ENCODE measurements at places on chromosomes 2 and 18.

DNA sequence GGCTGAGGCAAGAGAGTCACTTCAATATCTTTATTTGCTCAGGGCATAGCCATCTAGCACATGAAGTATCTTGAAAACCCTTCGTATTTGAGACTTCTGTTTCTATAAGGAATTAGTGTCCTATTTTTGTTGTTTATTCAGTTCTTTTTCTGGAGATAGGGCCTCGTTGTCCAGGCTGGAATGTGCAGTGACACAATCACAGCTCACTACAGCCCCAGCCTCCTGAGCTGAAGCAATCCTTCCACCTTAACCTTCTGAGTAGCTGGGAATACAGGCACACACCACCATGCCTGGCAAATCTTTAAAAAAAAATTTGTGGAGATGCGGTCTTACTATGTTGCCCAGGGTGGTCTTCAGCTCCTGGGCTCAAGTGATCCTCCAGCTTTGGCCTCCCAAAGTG, 50.6 kb downstream of the PSMD14 start:
- DNase-seq, result no peak

DNA sequence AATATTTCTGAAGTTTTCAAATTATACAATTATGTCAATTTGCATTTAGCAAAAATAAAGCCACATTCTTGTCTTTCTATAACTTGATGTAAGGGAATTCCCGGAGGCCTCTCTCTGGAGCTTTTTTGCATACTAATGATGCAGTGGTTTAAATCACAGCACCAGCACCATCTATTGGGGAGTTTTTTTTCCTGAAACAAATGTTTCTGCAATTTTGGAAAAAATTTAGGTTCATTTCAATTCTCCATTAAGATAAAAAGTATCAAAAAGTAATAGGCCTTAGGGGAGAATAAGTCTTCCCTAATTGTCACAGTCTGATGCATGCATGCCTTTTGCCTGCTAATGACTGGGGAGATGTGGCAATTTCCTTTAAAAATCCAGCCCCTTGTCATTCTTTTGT, 13.5 kb downstream of the CBLN2 start:
- peak; percentile 33 for DNase-seq

DNA sequence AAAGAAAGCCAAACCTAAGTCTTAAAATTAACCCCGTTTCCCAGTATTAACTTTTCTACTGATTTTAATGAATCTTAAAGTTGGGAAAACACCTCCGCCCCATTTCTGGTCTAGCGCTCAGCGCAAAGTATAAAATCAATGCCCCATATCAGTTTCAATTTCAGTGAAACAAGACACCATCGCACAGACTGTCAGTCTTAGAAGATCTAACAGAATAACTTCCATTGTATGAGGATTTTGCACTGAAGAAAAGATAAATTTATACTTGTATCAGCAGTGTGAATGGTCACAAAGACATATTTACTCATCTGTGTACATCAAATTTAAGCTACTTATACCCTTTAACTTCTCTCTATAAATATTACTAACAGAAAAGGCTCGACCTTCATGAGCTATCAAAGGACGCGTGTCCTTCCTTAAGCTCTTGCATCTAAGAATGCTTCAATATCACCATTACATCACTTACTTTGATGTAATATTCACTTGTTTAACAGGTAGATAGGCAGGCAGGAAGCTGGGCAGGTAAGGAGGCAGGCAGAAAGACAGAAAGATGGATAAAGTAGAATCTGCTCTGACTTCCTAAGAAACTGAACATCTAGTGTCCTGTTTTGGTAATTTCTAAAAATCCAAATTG, 183.0 kb downstream of the TCF4 start:
- peak; percentile 49 for DNase-seq

DNA sequence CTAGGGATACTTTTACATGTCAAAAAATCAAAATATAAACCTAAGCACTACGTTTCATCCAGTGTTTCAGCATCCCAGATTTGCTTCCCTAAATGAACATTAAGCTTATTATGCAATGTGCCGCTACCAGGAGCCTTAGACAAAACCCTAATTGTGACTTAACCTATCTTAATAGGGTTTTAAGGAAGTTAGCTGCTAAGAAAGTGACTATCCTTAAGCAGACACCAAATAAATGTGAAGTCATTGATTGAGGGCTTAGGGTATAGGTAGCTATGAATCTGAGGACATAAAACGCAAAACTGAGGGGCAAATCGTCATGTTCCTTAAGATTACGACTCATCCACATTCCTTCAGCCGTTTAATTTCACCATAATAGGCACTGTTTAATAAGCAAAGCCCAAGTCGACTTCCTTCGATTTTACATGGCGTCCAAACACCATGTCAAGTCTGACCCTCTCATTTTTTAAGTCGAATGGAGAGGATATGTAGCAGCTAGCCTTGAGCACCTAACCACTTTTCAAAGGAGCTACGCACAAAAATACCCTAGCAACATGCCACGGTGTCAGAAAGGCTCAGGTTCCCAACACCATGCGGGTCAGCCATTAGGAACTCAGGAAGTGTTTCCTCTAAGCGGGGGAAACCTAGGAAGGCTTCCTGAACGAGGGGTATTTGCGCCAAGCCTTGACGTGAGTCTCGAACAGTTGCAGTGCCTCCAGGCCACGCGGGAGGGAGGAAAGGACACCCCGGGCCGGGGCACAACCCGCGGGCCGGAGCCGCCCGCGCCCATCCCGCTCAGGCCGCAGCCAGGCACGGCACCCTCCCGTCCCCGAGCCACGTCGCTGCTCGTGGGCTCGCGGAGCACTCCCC, 1.0 kb downstream of the HDLBP start:
- peak; percentile 78 for DNase-seq

DNA sequence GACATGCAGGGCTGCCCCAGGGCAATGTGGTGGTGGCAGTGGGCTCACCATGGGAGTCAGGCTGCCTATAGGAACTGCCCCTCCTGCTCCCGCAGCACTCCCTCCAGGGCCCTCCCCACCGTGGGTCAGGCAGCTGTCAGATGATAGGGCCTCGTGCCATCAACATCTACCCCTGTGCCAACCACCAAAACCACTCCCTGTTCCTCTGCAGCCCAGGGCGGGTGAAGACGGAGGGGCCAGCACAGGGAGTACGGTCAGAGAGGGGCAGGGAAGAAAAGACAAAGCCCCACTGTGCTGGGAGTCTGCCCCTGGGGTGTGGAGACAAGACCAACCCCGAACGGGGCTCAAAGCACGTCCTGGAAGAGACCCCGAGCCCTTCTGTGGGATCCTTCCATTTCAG, 97.4 kb downstream of the TNS1 start:
- no peak for DNase-seq

GRCh38 chr2:15636972-15637785, 45.5 kb downstream of the DDX1 start:
- DNase-seq, result peak; percentile 42

- DNase-seq, result no peak
Observed at GRCh38 chr2:66827851-66828250, 392.9 kb downstream of the MEIS1 start.

GRCh38 chr2:172950565-172950964, 125.1 kb upstream of the MAP3K20 start:
- DNase-seq, result no peak

- peak; percentile 52 for DNase-seq
Observed at GRCh38 chr18:41396861-41397260, 558.2 kb upstream of the PIK3C3 start.

- DNase-seq, result no peak
Observed at GRCh38 chr18:63142594-63143225, 176.9 kb downstream of the BCL2 start.

DNA sequence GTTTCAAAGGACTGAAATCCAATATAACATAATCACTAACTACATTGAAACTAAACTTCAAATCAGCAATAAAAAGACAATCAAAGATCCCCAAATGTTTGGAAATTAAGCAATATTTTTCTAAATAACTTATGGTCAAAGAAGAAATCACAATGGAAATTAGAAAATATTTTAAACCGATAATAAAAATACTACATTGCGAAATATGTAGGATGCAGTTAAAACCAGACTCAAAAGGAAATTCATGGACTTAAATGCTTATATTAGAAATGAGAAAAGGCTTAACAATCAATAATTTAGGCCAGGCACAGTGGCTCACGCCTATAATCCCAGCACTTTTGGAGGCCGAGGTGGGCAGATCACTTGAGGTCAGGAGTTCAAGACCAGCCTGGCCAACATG, 79.0 kb upstream of the HAAO start:
- DNase-seq, result no peak

DNA sequence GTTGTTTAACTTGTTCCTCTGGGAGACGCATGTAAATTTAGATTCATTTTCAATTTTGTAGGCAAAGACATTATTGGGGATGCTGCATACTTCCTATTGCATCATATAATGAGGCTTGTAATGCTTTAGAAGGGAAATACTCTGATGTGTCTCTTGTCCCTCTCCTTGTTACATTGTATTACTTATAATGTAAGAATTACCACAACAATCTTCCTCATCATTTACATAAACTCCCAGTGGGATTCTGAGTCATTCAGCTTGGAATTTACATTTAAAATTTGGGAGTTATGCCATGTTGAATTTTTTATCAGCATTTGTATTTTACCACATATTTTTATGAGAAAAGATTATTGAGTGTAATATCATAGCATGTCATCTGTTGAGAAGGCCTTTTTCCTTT, 963.4 kb upstream of the NRXN1 start:
- DNase-seq, result no peak

DNA sequence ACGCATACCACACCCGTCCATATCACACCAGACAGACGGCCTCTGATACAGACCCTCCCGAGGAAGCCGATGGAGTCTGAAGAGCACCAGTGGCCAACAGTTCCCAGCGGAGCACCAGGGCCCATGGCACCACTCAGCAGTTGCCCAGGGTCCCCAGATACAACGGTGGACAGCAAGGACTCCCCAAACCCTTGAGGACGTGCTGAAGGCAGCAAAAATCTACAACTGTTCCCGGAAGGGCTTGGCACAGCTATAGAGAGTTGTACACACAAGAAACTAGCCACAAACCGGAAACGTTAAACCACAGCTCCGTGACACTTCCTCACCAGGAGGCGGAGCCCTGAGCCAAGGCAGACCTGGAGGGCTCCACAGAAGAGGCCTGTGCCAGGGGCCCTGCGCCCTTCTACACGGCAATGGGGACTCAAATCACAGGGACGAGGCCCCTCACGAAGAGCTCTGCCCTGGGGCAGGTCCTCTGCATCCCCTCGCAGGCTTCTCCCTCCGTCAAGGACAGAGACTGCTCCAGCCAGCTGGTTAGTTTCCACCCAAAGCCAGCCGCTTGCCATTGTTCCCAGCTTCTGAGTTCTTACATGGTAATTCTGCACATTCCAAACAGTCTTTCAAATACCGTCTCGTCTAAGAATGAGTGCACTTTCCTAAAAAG, 133.4 kb downstream of the HDAC4 start:
- no peak for DNase-seq

DNA sequence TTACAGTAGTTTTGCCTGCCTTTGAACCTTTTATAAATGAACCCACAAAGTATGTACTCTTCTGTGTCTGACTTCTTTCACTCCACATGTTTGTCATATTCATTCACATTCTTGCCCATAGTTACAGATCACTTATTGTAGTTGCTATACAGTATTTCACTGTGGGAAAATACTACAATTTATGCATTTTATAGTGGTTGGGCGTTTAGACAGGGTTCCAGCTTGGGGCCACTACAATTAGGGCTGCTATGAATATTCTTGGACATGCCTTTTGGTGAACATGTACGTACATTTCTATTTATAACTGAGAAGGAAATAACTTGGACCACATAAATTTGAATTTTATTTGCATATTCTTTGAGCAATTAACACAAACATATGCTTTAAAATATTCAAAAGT, 15.4 kb upstream of the PMAIP1 start:
- DNase-seq, result no peak

DNA sequence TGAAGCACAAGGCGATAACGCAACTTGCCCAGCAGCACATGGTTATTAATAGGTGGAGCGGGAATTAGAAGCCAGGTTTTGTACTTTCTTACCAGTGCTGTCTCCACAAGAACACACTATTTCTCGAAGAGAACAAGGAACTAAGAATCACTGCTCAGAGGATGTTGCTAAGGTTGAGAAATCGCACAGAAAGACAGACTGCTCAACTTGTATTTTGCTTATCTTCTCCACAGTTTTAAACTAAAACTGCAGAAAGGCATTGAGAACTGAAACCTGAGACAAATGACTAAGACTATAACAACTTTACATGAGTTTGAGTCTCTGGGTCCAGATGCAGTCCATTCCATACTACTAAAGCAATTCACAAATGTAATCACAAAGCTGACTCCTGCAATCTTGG, 6.2 kb downstream of the PRKD3 start:
- DNase-seq, result no peak

GRCh38 chr18:48952287-48953103, 1.7 kb upstream of the SMAD7 start:
- peak; percentile 95 for DNase-seq

- DNase-seq, result peak; percentile 66
Observed at GRCh38 chr2:189580658-189581353, at the start of gene SLC40A1. TSS of gene SLC40A1 (minus strand) at chr2:189580786. CDS start at chr2:189580460, 326 bp downstream.

DNA sequence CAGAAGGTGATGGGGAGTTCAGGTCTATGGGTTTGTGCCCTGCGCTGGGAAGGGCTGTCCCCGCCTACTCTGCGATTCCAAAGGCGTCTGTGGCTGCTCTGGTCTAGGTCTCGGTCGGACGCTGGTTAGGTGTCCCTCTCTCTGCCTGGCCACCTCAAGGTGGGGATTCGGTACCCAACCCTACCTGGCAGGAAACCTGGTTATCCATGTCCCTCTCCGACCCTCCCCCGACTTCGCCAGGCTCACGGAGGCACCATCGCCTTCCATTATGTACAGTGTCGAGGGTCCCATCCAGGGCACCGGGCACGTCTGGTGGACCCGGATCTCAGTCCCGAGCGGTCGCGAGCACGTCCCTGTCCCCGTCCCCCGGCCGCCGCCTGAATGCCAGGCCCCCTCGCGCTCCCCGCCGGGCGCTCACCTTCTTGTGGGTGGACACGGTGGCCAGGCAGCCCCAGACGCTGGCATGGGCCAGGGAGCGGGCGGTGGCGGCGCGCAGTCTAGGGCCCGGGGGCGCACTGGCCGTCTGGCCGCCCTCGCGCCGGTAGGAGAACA, 628 bp downstream of the CREG2 start:
- peak; percentile 2 for DNase-seq

DNA sequence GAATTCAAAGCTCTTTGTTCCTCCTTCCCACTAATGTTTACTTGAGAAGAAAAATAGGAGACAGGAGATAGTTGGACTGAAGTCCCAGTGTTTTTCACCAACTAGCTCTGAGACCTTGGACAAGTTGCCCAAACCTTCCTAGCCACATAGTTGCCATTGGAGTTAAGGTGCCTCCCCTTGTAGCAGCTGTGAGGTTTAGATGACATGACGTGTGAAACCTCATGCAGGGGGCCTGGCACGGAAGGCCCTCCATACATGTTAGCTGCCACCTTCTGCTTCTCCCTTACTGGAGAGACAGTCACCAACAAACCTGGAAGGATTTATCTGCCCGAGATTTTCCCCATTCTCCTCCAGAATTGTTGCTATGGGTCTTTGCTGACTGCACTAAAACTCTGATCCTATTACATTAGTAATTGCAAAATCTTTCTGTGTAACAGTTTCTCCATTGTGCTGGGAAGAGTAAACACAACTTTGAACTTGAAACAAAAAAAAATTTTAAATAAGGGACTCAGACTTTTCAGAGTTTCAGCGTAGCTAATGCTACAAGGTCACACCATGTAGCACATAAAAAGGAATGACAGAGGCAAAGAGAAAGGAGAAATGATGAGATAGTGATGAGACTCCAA, 23.8 kb upstream of the CABYR start:
- no peak for DNase-seq
